NCI-H526 (cell line): ENCODE measurements at places on chromosomes 11 and 22.

DNA sequence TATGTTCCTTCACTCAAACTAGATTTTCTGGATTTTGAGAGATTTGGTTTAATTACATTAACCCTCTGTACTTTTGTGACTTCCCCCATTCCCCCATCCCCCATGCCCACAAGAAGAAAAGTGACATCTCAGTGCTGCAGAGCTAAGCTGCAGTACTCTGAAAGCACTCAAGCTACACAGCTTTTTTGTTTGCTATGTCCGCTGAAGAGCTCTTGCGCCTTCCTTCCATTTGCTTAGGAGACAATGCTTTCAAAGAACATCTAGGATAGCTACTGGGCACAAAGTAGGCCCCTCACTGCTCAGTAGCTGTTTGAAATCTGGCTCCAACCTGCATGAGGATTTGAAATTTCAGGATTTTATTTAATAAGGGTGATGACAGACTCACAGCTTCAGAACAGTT is 69.7 kb downstream of the SLC17A6 start:
- no peak for DNase-seq

DNA sequence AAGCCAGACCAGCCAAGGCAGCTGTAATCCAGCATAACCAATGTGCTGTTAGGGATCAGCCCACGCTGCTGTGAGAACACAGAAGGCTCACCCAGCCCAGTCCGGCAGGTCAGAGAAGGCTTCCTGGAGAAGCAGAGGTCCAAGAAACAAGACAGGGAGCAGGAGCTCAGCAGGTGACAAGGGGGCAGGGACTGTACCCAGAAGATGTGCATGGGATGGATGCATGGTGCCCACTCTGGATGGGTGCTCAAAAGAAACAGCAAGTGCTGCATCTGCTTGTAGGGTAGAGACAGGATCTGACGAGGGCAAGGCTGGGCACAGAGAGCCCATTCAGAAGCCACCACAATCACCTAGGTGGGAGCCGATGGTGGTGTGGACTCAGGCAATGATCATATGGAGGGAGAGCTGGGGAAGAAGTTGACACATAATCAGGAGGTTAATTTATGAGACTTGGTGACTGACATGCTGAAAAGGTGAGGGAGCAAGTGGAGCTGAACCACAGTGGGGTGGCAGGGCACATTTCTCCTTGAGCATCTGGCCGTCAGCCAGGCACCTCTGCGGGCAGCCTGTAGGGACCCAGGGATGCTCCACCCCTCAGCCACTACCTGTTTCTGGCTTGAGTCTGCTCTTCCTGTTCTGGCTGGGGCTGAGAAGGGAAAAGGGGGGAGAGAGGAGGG is 102.3 kb upstream of the DRD2 start:
- DNase-seq: peak; percentile 73

DNA sequence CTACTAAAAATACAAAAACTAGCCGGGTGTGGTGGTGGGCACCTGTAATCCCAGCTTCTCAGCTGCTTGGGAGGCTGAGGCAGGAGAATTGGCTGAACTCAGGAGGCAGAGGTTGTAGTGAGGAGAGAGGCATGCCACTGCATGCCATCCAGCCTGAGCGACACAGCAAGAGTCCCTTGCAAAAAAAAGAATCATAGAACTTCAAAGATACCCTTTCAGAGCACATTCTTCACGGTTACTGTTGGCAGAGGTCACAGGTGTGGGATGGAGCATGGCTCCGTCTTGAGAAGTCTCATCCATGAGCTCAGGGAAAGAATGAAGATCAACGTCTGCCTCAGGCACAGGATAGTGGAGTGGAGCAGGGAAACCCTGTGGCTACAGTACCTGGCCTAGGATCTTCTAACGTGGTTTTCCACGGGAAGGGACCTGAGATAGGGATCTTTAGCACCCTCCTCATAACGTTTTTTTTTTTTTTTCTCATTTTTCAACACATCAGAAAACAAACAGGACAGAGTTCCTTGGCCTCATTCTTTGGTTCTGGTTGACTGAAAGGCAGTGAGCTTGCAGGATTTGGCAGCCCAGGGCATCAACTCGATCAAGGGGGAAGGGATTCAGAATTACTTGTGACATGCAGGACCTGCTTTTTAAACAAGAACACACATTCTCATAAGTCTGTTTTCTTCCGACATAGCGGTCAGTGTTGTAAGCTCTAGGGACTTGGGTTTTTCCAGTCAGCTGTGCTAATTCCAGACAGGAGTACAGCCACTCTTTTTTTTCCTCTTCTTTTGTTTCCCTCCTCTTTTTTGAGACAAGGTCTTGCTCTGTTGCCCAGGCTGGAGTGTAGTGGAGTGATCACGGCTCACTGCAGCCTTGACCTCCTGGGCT is 22.8 kb downstream of the F2 start:
- no peak for DNase-seq

DNA sequence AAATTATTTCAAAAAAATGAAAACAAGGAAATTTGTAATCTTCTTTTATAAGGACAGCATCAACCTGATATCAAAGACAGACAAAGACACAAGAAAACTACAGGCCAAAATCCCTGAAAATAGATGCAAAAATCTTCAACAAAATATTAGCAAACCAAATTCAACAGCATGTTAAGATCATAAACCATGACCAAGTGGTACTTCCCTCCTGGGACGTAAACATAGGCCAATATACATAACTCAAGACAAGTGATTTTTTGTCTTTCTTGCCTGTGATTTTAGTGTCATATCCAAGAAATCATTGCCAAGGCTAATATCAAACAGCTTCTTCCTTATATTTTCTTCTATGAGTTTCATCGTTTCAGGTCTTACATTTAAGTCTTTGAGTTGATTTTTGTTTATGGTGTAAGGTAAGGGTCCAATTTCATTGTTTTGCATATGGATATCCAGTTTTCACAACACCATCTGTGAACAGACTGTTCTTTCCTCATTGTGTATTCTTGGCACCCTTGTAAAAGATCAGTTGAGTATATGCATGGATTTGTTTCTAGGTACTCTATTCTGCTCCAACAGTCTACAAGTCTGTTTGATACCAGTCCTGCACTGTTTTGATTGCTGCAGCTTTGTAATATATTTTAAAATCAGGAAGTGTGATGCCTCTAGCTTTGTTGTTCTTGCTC is 50.0 kb downstream of the SBF2 start:
- DNase-seq: peak; percentile 82

GRCh38 chr11:125162743-125163142 is 1.8 kb upstream of the PKNOX2 start:
- no peak for DNase-seq

DNA sequence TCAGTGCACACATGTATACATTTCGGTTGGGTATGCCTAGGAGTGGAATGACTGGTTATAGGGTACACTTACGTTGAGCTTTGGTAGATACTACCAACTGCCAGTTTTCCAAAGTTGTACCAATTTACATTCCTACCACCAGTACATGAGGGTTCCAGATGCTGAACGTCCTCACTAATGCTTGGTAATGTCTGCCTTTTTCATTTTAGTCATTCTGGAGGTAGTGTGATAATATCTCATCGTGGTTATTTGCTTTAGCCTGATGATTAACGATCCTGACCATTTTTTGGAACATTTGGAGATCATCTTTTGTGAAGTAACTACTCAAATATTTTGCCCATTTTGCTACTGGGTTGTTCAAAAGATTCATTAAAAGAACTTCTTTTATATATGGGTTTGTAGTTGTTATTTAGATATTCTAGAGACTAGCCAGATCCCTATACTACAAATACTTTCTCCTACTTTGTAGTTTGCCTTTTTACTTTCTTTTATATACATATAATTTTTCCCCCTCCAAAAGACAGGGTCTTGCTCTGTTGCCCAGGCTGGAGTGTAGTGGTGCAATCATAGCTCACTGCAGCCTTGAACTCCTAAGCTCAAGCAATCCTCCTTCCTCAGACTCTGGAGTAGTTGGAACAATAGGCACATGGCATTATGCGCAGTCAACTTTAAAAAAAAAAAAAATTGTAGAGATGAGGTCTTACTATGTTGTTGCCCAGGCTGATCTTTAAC is 62.1 kb downstream of the RBFOX2 start:
- no peak for DNase-seq

DNA sequence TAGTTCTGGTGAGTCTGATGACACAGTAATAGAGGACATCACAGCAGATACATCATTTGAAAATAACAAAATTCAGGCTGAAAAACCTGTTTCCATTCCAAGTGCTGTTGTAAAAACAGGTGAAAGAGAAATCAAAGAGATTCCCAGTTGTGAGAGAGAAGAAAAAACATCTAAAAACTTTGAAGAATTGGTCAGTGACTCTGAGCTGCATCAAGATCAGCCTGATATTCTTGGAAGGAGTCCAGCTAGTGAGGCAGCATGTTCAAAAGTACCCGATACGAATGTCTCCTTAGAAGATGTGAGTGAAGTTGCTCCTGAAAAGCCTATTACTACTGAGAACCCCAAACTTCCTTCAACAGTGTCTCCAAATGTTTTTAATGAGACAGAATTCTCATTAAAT is 38.7 kb downstream of the RTN3 start:
- DNase-seq: no peak

- DNase-seq: no peak
Measured at GRCh38 chr11:67392183-67392715, 463 bp downstream of the RAD9A start.

- DNase-seq: no peak
Measured at GRCh38 chr11:94956963-94957362, 16.4 kb downstream of the CWC15 start.

DNA sequence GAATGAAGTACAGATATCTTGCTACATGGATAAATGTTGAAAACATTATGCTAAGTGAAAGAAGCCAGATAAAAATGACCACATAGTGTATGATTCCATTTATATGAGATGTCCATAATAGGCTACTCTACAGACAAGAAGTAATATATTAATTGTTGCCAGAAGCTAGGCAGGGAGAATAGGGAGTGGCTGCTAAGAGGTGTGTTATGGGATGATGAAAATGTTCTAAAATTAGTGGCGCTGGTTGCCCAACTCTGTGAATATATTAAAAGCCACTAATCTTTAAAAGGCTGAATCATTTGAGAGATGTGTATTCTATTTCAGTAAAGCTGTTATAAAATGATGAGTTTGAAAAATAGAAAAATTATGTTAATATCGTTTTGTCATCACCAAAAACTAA is 144.4 kb downstream of the NCAM1 start:
- no peak for DNase-seq

- DNase-seq: no peak
Measured at GRCh38 chr11:88359114-88359513, 21.6 kb upstream of the CTSC start.

DNA sequence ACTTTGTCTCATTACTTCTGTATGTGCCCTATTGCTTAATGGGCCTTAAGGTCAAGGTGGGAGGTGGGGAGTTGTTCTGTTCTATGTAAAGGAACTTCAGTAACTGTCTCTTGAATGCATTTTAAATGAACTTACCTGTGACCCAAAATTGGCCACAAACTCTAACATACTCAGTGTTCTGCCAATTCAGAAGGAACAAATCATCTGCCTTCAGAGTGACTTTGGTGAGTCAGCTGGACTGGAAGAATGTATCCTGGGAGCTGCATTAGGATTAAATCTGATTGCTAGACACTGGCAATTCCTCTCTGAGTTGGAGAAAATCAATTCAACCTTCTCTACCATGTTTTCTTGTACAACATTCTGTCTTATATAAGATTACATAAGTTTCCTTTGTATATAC is 1104.8 kb downstream of the DLG2 start:
- no peak for DNase-seq

DNA sequence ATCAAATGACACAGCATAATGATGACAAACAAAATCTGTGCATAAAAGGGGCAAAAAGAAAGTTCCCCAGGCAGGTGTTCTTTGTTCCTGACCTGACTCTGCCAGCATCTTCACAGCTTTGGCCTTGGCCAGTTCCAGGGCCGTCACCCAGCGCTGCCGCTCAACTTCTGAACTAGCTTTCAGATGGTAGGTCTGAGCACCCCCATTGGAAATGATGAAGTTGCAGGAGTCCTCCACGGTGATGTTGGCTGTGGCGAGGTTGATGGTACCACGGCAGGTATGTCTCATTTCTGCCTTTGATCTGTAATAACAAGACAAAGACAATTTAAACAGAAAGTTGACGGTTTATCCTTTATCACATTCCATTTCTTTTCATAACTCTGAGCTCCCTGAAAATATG is 5.3 kb downstream of the OSBP start:
- DNase-seq: no peak

DNA sequence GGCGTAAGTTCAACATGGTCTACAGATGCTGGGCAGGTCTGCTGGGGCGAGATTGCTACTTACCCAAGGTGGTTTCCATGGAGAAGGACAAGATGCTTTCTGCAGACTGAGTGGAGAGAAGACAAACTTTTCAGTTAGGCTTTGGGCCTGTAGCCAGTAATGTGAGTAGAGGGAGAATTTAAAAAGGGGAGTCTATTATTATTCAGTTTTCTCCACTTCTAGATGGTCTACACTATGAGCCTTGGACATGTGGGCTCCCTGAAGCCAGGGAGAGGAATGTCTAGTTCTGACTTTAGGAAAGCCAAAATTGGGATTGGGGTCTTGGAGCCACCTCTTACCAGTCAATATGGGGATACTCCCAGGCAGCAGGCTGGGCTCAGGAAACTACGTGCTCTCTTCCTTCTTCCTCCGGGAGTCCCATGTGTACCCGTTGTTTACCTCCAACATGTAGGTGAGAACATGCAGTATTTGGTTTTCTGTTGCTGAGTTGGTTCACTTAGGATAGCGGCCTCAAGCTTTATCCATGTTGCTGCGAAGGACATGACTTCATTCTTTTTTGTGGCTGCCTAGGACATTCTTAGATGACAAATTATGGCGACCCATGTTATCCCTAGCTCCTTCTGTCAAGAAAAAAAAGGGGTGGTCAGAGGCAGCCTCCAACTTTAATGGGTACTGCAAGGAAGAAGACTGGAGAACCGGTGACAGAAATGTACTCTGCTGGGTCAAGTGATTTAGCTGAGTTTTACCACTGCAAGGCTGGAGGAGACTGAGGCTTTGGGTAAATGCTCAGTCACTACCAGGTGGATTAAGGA is 14.7 kb upstream of the ZNF280A start:
- no peak for DNase-seq

- no peak for DNase-seq
Measured at GRCh38 chr11:105449100-105449734, 160.7 kb upstream of the GRIA4 start.

GRCh38 chr11:1691026-1691877 is 5.7 kb upstream of the KRTAP5-6 start:
- no peak for DNase-seq

GRCh38 chr11:115084231-115084630 is 405.9 kb downstream of the NXPE2 start:
- DNase-seq: peak; percentile 57

- DNase-seq: peak; percentile 82
Measured at GRCh38 chr11:1548221-1549070, 23.6 kb downstream of the DUSP8 start.

DNA sequence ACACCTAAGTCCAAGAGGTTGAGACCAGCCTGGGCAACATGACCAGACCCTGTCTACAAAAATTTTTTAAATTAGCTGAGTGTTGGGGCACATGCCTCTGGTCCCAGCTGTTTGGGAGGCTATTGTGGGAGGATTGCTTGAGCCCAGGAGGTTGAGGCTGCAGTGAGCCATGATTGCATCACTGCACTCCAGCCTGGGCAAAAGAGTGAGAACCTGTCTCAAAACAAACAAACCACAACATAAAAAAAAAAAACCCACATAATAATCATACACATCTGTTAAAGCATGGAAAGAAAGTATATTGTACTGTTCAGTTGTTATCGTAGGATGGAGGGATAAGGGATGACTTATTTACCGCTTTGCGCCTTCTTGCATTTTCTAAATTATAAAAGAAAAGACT is 35.9 kb upstream of the GRK2 start:
- no peak for DNase-seq
